Panc1 (cell line): ENCODE measurements at places on chromosomes 4 and X. TPM values are rescaled to one million over a fixed set of nuclear protein-coding genes. Genes with fewer than 3 reads are reported as not detected.

Gene FRG2
- total RNA-seq: not detected

Gene PNMA6E
- total RNA-seq: not detected

GRCh38 chrX:151977923-151978322 is 3.4 kb upstream of the GABRE start:
- no peaks in the 10 kb centered on the region for H3K27me3 ChIP-seq

DNA sequence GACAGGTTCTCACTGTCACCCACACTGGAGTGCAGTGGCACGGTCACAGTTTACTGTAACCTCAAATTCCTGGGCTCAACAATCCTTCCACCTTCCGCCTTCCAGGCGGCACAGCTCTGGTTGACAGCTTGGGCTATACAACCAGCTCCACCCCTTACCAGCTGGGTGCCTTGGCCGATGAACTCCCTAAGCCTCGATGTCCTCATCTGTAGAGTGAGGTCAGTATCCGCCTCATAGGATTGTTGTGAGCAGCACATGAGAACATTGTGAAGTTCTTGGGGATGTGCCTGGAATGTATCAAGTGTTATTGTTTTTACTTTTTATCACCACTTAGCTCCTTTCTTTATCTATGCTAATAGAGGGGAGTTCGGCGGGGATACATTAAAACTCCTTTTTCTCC is 23.3 kb downstream of the UCHL1 start:
- DNase-seq: no peak
- no peaks in the 10 kb centered on the region for H3K36me3 ChIP-seq
- H3K4me1 ChIP-seq: no peaks in the 10 kb centered on the region
- no peaks in the 10 kb centered on the region for H3K27me3 ChIP-seq

DNA sequence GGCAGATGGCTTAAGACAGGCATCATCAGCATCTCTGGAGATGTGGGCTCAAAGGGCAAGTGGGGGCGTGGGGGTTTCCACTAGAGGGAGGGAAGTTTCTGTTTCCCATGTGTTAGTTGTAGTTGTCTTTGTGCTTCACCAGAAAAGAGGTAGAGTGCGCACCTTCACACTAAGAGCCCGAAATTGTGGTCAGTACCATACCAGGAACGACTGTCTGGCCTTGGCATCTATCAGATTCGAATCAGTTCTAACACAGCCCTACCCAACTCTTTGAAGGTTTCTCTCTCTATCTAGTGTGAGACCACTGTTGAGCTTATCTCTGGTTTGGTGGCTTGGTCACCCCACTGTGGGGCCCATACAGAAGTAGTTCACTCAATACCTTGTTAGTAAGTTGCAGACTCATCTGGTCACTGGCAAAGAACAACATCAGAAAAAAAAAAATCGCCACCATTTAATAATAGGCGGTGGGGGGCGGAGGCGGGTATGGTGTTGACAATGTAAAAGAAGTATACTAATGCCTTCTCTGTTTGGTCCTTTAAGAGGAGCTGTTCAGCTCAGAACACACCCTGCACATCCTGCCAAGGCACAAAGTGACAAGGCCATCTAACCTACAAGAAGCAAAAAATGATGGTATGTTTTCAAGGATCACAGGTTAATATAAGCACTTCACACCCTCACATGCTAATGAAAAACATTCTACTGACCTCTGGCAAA is 71.1 kb downstream of the NYX start:
- DNase-seq: no peak
- no peaks in the 10 kb centered on the region for H3K4me1 ChIP-seq
- H3K27ac ChIP-seq: no peak overlapping the region
- H3K4me3 ChIP-seq: no peak overlapping the region
